ENCODE measurements at places on chromosomes 3 and 15. TPM values are rescaled to one million over a fixed set of nuclear protein-coding genes. Genes with fewer than 3 reads are reported as not detected.

DNA sequence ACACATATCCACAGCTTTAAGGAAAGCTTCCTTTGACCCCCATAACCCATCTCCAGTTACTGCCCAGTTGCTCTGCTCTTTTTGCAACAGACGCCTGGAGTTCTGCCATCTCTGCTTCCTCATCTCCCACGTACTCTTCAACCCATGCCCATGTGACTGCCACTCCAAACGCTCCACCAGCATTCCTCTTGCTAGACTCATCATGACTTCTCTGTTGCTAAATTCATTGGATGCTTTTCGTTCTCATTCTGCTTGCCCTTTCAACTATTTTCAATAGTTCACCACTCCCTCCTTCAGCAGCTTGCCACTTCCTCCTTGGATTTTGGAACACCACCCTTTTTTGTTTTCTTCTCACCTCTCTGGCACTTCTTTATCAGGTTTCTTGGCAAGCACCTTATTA is 2.7 kb upstream of the KNSTRN start:
- peak; percentile 55 for DNase-seq

GRCh38 chr3:174973465-174973864 is 114.3 kb downstream of the NAALADL2 start:
- DNase-seq = no peak

GRCh38 chr3:56421205-56421604 is 47.1 kb downstream of the ERC2 start:
- no peak for DNase-seq

DNA sequence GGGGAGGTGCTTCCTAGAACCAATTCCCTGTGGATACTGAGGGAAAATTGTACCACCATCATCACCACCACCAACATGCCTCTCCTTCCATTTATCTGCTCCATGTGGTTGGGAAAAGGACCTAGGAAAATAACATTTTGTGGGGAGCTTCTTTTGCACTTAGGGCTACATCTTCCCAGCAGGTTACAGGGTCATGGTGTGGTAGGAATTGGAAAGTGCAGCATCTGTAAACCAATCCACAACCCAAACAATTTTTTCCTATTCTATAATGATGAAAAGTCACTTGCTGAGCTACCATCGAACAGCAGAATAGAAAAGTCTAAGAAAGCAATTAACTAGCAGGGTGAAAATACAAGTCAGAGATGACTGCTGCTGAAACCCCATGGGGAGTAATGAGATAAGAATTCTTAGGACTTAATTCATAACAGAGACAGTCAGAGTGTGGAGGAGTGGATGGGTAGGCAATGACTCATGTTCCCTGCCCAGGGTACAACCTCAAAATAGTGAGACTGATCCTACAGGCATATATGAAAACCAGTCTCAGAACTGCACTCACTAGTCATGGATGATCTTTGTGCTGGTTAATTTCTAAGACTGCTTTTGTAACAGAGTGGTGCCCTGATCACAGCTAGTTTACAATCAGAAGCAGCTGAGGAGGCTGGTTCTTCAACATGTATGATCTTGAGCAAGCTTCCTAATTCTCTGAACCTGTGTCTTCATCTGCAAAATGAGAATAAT is 38.1 kb upstream of the LEKR1 start:
- peak; percentile 24 for DNase-seq

DNA sequence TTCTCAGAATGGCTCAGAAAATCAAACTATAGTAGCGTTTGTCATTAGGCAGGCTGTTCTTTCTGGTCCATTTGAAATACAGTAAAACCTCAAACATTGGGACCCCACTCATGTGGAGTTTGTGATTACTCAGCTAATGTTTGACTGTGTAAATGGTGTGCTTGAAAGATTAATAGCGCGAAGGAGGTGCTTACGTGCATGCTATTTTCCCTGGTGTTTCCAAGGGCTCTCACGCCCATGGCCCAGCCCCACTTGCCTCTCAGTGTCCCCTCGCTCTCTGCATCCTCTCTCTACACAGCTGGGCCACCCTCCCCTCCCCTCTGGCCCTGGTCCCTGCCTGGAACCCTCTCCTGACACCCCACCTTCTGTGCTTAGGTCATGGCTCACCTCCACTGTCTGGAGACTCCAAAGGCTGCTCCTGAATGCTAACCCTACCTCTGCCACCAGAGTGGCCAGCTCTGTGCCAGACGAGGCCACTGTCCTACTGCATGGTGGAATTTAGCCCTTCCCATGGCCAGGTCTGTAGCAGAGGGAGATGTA is 194.2 kb downstream of the PLCL2 start:
- DNase-seq = no peak

DNA sequence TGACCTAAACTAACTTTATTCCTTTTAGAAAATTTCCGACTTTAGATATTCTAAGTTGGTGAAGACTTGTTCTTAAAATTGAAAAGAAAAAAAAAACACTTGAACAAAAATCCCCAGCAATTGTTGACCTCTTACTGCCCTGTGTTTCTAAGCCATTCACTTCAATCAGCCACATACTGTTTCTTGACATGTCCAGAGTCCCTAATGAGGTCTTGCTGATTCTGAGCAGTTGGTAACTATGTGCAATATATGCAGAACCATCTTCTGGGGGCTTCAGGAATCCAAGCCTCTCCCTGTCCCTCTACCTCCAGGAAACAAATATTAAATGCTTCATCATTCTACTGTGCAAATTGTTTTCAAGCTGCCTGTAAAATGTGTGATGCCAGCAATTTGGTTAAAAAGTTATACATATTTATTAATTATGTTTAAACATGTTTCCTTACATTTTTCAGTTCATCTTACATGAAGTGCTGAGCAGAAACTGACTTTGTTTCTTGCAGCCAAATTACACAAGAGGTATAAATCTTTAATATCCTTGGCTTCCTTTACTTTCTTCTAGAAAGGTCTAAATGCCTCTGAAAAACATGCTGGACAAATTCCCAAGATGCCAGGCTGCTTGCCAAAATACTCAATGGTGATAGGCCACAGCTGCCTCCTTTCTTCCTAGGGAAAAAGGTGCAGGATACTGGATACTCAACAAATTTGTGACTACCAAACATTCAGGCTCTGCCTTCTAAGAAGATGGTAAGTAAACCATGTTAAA is 19.8 kb upstream of the GYG1 start:
- no peak for DNase-seq

- DNase-seq = no peak
These were observed 16.6 kb upstream of the GYG1 start for GRCh38 chr3:148974726-148975125.

DNA sequence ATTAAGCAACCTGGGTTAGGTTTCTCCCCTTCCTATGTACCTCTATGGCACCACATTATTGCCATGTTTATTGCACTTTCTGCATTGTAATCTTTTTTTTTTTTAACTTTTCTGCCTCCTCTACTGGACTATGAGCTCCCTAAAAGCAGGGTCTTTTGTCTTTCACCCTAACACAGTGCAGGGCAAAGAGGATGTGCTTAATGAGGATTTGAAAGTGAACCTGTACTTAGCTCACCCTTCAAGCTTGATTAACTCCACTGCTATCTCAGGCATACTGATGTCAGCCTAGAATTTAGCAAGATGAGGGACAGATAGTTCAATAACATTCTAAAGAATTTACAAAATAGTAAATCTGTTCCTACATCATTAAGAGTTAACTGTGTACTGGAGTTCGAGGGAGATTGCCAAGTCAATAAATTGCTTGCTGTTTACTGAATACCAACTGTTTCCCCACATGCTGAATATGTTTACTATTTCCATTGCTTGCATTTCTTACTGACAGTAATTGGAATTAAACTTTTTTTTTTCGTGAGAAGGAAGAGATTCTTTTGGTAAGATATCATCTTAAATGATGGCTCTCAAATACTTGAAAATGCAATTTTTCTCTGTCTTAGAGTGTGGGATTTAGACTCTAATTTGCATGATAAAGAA is 15.7 kb upstream of the PPARG start:
- DNase-seq = no peak

DNA sequence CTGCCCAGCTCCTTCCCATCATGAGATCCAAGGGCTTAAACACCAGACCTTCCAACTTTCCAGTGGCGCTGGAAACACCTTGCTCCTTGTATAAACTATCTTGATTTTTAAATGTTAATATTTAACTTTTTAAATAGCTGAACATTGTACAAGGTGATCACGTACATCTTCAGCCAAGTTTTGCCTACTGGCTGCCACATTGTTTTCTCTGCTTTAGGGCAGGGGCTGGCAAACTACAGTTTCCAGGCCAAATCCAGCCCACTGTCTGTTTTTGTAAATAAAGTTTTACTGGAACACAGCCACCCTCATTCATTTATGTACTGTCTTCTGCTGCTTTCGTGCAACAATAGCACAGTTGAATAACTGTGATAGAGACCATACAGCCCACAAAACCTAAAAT is 27.6 kb upstream of the FOXP1 start:
- DNase-seq = no peak

GRCh38 chr15:80925597-80926059 is 64.0 kb downstream of the MESD start:
- DNase-seq = peak; percentile 28

GRCh38 chr15:57861034-57861638 is 154.6 kb downstream of the POLR2M start:
- DNase-seq = peak; percentile 44

- DNase-seq = no peak
These were observed 41.2 kb downstream of the TRAT1 start for GRCh38 chr3:108863799-108864135.

AQP9 gene
- total RNA-seq = 0.53 TPM

CHDH gene
- 0.41 TPM for total RNA-seq

DNAH12 gene
- total RNA-seq = 1.4 TPM

TRH gene
- total RNA-seq = not detected

PLOD2 gene
- total RNA-seq = 43.3 TPM

SLITRK3 gene
- total RNA-seq = not detected
